Amniotic epithelial cell (primary cell): ENCODE measurements at places on chromosomes 11 and 22.

GRCh38 chr11:36240801-36241200 lies 48.4 kb downstream of the COMMD9 start:
- DNase-seq, result no peak

GRCh38 chr11:109695696-109696095 lies 273.7 kb downstream of the C11orf87 start:
- peak; percentile 20 for DNase-seq

DNA sequence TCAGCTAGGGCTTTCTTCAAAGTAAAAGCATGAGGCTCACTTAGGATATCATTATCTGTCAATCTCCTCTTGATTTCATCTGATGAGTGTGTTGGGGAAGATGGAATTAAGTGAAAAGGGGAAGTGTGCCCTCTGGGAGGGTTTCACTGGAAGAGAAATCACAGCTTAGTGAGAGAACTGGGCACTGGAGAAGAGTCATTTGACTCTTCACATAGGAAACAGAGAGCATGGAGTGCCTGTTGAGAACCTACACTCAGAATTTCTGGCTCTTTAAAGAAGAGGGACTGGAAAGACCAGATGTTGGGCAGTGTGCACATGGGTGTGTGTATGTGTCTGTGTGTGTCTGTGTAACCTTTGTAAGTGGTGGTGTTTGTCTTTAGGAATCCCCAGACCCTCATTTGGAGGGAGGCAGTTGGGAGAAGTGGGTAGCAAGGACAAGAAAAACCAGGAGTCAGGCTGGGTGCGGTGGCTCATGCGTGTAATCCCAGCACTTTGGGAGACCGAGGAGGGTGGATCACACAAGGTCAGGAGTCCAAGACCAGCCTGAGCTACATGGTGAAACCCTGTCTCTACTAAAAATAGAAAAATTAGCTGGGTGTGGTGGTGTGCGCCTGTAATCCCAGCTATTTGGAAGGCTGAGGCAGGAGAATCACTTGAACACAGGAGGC lies 10.0 kb downstream of the STX3 start:
- DNase-seq, result no peak

DNA sequence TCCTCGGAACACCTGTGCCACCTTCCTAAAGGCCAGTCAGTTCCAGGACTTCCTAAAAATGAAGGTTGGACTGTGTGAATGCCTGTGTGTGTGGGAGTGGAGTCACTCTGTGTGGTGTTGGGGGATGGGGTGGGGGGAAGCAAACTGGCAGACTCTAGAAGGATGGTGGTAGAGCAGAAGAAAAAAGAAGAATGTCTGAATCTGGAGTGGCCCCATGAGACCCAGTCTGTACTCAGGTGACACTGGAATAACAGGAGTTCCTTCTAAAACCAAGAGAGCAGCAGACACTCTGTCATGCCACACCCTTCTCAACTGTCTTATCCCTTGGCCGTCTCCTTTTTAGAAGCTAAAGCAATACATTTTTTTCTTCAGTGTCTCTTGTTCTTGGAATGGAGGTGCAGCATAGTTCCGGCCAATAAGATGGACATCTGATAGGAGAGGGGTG lies 82.9 kb downstream of the MAML2 start:
- no peak for DNase-seq

GRCh38 chr11:13134066-13134465 lies 125.0 kb downstream of the RASSF10 start:
- no peak for DNase-seq

DNA sequence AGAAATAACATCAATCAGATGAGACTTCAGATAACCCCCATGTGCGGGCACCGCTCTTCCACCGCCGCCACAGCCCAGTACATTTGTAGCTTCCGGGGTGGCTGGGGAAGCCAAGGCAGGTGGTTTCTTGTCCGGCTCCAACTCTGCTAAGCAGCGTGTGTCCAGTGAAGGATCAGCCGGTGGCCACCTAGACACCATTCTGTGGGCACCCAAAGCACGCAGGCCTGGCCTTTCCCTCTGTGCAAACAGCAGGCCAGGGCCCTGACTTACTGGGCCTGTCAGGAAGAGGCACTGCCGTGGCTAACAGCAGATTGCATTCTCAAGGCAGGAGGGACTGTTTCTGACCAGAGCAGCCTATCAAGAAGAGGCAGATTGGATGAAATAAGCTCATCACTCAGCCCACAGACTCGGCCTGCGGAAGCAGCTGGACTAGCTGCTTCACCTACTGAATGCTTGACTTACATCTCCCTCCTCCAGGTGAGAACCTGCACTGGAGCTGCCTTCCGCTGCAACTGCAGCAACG lies 74.8 kb downstream of the ETS1 start:
- DNase-seq, result no peak

GRCh38 chr11:38718049-38718448 lies 2120.0 kb upstream of the RAG2 start:
- peak; percentile 27 for DNase-seq

- no peak for DNase-seq
These were observed 24.8 kb upstream of the APOA1 start for GRCh38 chr11:116862185-116862584.

- no peak for DNase-seq
These were observed 20.9 kb downstream of the BRSK2 start for GRCh38 chr11:1410366-1411291.

DNA sequence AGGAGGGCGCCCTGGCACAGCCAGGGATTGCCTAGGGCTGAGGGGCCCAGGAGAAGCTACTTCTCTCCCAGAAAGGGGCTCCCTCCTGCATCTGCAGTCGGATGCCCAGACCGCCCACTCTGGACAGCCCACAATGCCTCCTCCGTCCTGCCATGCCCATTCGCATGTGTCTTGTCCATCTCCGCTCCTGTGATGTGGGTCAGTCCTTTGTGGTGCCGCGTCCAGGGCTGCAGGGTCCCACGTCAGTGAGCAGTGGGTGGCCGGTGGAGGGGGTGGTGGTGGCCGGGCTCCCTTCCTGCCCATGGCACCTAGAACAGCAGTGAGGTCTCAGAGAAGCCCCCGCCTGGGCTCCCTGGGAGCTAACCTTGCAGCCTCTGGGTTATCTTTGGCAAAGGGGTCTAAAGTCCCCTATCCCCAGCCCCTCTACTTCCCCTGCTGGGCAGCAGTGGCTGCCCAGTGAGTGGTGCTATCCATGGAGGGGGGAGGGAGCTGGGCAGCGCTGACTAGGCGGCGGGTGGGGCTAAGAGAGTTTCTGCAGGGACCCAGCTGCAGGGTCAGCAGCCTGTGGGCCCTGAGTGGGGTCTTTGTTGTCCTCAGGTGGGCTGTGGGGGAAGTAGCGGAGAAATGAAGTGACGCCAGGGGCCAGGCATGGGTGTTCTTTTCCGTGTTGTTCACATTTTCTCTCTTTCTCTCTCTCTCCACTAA lies 41.1 kb downstream of the KCNC1 start:
- DNase-seq, result no peak

DNA sequence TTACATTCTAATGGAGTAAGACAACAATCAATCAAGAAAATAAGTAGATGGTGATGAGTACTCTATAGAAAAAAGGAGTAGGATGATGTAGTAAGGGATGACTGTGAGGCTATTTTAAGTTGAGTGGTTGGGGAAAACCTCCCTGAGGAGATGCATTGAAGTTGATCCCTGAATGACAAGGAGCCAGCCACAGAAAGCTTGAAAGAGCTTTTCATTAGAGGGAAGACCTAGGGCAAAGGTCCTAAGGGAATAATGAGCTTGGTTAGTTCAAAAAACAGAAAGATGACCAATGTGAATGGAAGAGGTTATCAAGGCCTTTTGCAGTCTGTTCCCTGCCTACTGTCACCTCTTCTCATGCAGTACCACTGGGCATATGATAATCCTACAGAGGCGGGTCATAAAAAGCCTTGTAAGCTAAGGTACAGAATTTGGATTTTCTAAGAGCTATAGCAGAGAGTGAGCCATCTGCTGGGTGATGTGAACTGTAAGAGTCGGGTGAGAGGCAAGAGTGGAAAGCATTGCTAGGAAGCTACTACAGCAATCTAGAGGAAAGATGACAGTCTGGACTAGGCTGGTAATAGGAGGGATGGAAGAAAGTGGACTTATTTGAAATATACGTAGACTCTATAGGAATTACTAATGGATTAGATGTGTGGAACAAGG lies 3.1 kb downstream of the PPP2R1B start:
- DNase-seq, result no peak

- DNase-seq, result no peak
These were observed 12.8 kb downstream of the PNPLA5 start for GRCh38 chr22:43878831-43879550.

- DNase-seq, result no peak
These were observed 895 bp downstream of the TEAD1 start for GRCh38 chr11:12674936-12675696.

DNA sequence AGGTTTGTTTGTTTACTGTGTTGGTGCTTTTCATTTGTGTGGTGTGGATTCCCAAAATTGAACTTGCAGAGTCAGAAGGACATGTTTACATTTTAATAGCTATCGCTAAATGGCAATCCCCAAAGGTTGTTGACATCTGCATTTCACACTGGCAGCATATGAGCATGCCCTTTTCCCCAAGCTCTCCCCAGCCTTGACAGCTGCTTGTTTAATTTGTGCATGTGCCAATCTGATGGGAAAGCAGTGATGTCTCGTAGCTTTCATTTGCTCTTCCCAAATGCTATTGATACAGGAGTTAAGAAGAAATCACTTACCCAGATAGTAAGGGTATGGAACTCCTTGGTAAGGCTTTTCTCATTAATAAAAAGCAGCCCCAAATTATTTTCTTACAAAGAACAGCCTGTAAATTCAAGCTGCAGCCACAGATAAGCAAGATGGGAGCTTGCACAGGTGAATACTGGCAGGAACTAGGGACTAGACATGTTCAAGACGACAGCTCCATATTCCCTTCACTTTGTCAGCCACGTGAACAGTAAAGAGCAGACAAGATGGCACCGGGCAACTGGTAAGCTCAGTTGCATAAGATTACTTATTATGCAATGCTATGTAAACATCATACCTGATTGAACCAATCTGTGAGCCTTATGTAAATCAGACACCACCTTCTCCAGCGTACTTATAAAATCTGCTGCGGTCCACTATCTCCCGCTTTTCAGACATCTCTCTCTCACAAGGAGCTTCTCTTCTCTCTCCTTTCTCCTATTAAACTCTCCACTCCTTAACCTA lies 87.4 kb downstream of the IGLL5 start:
- no peak for DNase-seq

GRCh38 chr11:65918211-65919140 lies at the start of gene C11orf68:
Gene C11orf68, minus strand, starts transcription at chr11:65919062. Its CDS starts 31 bp downstream, at chr11:65919031.
- no peak for DNase-seq

GRCh38 chr22:44361391-44362126 lies 48.8 kb upstream of the SHISAL1 start:
- DNase-seq, result no peak

GRCh38 chr11:106840947-106841346 lies 177.3 kb downstream of the GUCY1A2 start:
- DNase-seq, result no peak
